ENCODE measurements at places on chromosomes 1 and 21.

GRCh38 chr1:34315974-34316373 lies 139.3 kb downstream of the C1orf94 start:
- no peak for DNase-seq

GRCh38 chr1:182682898-182683501 lies 1.4 kb downstream of the RGS8 start:
- DNase-seq = no peak

DNA sequence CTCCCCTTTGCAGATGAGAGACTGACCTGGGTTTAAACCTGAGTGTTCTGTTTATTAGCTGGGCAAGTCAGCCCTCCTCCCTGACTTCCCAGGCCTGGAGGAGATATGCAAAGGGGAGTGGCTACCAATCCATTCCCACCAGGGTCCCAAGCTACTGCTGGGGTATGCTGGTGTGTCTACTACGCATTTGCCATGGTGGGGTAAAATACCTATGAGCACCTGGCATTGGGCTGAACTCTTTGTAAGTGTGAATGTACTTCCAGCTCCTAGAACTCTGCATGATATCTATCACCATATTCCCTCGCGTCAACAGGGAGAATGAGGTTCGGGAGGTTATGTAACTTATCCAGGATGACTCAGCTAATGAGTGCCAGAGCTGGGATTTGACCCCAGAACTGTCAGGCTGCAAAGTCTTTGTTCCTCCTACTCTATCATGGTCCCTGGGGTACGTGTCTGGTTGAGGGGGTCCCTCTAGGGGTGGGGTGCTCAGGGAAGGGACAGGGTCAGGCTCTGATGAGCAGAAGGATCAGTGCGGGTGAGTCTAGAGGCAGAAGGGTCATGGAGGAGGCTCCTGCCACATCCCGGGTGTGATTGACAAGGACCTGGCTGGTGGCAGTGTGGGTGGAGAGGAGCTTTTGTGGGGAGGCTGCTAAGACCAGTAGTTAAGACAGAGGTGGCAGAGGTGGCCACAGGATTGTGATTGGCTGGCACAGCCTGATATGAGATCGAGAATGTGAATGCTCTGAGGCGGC lies 16.7 kb downstream of the AMPD2 start:
- no peak for DNase-seq

DNA sequence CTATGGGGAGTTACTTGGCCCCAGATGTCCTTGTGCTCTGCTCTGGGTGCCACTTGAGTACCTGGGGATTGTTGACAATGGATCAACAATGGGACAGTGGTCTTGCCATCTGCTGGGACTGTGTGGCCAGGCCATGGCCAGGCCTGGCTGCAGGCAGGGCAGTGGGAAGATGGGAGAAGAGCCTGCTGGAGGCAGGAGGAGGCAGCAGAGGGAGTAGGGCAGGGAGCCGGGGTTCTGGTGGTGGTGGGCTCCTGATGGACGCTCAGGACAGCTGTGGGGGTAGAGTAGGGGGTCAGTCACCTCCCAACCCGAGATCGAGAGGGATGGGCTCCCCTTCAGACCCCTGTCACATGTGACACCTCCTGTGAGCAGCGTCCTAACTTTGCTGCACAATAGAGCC lies 81.0 kb downstream of the ARHGEF10L start:
- no peak for DNase-seq

GRCh38 chr1:169601096-169601881 lies 15.0 kb upstream of the F5 start:
- DNase-seq = no peak

- no peak for DNase-seq
Observed at GRCh38 chr1:11691928-11692711, 610 bp downstream of the DRAXIN start.

DNA sequence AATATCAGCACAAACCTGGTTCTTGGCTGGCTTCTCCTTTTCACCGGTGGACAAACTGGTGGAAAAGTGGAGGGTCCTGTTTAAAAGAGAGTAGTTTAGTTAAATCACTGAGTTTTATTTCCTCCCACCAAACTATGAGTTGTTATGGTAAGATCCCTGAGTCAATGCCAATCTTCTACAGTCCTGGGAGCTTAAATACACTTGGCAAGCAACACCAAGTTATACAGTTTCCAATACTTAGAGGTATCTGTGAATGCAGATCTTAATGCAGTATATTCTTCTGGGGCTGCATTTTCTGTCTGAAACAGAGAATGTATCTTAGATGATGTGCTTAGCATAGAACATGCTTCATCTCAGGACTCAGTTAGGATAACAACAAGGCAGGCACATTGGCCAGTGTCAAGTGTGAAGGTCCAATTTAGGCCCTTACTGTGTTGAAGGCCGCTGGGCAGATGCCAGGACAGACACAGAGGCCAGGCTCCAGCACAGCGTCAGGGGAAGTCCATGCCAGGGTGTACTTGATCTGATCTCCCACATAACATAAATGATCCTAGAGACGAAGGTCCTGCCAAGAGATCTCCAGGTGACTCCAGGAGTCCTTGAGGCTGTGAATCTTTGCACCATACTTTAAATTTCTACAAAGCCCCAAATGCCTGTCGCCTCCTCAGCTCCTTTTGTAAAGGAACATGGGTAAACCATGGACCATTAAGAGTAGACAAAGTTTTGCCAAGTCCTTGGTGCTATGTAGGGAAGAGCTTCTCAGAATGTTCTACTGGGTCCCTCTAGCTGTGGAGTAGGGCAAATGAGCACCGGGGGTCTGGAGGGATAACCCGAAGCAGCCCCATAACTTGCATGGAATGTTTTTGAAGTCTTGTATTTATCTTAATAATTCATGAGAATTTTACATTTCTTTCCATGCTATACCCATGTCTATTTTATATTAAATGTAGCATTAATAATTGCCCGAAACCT lies 76.8 kb downstream of the KCNJ15 start:
- no peak for DNase-seq

GRCh38 chr1:2376261-2376741 lies 15.1 kb downstream of the MORN1 start:
- no peak for DNase-seq

GRCh38 chr1:234724516-234725176 lies 114.7 kb upstream of the IRF2BP2 start:
- peak; percentile 41 for DNase-seq

DNA sequence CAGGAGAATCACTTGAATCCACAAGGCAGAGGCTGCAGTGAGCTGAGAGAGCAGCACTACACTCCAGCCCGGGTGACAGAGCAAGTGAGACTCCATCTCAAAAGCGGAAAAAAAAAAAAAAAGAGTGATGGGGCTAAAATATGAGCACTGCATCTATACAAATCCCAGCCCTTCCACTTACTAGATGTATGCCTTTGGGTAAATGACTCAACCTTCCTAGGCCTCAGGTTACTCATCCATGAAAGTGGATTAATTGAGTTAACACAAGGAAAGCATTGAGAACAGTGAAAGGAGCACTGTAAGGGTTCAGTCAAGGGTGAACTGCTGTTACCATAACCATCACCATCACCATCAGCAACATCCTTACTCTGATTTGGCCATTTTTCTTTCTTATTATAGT lies 226.4 kb upstream of the C8B start:
- no peak for DNase-seq

- DNase-seq = no peak
Observed at GRCh38 chr1:45929257-45929687, 125.9 kb downstream of the MAST2 start.

DNA sequence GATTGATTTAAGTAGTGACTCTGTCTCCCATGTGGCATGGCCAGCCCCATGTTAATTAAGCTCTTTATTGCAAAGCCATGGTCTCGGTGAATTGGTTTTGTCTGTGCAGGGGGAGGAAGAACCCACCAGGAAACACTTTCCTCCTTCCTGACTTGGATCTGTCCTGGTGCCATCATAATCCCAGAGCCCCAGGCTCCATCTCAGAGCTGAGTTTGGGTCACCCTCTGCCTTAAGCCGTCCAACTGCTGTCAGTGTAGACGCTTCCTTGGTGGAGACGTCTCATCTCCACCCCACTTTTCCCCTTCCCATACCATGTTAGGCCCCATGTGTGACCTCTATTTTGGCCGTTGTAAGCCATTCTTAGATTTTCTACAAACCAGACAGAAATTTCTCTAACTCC lies 36.0 kb upstream of the COL6A2 start:
- DNase-seq = no peak

DNA sequence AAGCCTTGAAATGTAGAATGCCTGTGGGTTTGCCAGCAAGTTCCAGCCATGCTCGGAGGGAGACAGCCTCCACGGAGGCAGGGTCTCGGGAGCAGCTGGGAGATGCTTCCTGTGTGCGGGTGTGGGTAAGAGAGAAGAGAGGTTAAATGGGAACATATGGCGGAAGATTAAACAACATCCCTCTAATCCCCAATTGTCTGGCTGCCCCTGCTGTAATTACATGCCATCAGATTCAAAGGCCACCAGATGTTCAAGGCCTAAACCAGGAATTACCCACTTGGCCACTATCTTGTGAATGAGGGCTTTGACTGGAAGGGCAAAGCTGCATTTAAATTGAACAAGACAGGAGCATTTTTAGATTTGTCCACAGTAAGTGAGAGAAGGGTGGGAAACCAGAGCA lies 81.4 kb upstream of the BACE2 start:
- no peak for DNase-seq

DNA sequence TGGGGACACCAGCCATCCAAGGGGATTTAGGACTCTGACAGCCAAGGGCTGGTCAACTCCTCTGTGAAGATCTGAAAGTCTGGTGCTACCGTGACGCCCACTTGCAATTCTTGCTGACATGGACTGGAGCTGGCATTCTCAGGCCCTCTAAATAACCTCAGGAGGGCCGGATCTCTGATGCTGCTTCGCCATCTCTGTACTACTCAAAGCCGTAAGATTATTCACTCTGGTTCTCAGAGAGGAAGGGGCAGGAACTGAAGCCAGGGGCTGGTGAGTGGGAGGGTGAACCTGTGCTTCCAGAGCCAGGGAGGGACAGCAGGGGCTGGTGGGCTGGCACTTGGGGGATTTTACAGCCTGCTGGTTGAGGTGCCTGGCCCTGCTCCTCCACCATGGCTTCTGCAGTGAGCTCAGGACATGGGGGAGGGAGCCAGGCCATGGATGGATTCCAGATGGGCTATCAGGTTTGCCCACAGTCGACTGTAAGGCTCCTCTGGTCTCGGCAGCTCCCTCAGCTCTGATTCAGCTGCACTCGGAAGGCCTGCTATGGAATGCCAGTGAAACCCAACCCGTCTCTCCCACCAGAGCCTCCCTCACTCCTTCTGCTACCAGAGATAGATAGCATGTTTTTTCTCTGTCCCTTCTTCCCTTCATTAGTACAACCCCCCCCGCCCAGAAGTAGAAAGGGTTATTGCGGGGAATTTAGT lies 84.5 kb downstream of the PLXNA2 start:
- no peak for DNase-seq
